H4 (cell line): ENCODE measurements at places on chromosomes 4 and X. TPM values are rescaled to one million over a fixed set of nuclear protein-coding genes. Genes with fewer than 3 reads are reported as not detected.

GRCh38 chr4:186593587-186593973 lies 38.2 kb upstream of the MTNR1A start:
- no peak for DNase-seq

DNA sequence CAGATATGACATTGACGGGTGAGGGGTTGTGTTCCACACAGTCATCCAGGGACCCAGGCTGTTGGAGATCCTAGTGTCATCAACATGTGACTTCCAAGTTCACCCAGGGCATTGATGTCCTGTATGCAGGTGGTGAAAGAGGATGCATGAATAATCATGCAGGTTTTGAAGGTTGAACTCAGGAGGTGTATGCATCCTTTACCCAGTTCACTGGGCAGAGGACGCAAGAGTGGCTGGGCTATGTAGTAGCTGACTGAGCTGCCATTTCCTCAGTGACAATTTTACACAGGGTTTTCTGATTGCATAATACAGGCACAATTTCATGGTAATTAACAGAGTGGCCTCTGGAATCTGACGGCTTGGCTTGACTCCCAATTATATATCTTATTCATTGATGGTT lies 323.0 kb downstream of the HS3ST1 start:
- DNase-seq, result no peak

GRCh38 chrX:133813971-133814370 lies 171.4 kb downstream of the GPC3 start:
- no peak for DNase-seq

- DNase-seq, result no peak
These were observed 45.8 kb downstream of the ENOX2 start for GRCh38 chrX:130857207-130857606.

Gene ARX
- not detected in 2 replicates for total RNA-seq

Gene RNF4
- 72.9 and 126 TPM in 2 replicates for total RNA-seq

Gene GAGE12D
- 0.90 TPM in 1 of 2 replicates, not detected in the other for total RNA-seq

Gene ACE2
- not detected in 2 replicates for total RNA-seq
